ENCODE measurements at places on chromosomes 1 and 21.

DNA sequence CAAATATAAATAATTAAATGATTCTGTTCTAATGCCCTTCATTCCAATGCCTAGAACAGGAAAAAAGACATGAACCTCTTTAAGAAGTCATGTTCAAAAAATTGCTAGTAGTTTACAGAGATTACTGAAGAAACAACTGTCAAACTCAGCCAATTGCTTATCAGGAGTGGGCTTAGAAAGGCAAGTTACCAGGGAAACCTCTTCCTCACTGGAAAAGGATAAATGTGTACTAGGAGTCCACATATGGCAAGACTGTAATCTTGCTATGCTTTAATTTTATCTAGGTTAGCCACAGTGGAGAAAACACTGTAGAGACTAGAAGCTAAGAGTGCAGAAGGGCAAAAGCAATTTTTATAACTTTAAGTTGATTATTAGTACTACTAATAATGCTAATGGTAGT lies 42.1 kb upstream of the DEPDC1 start:
- no peak for DNase-seq

GRCh38 chr1:65449214-65449823 lies 28.9 kb downstream of the LEPR start:
- no peak for DNase-seq

DNA sequence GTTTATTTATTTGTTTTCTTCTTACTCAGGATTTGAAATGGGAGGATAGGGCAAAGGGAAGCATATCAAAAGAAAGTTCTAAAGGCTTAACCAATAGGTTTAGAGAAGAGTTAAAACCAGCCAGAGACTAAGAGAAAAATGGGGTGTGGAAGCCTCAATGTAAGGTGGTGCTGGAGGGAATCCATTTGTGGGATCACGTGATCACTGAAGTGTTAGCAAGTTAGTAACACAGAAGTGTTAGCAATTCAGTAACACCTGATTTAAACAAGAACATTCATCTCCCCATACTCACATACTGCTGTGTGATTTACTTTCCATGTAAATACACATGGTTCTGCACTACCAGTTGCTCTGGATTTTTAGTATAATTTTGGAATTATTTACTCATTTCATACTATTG lies 451.2 kb downstream of the DISC1 start:
- no peak for DNase-seq

- DNase-seq, result no peak
These were observed 86.9 kb upstream of the ZBTB40 start for GRCh38 chr1:22364764-22365163.
